ENCODE measurements at places on chromosomes 12 and 14.

DNA sequence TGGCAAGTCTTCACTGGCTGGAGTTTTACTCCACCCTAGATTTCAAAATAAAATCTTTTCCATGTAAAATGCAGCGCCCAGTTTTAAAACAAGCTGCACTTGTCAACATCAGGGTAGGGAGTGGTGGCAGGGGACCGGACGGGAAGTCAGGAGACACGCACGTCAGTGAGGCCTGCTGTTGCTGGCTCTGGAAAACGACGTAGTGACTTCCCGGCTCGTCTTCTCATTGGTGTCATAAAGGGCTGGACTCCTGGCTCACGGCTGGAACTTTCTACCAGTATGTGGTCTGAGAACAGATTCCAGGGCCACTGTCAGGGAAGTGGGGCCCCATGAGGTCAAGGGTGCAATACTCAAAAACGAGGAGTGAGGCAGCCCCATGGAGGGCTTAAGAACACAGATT is 64.2 kb upstream of the FOXN3 start:
- no peak for DNase-seq

- DNase-seq = no peak
Measured at GRCh38 chr14:95204705-95205104, 47.4 kb upstream of the DICER1 start.

GRCh38 chr14:87282266-87282665 is 710.7 kb downstream of the GALC start:
- DNase-seq = no peak

DNA sequence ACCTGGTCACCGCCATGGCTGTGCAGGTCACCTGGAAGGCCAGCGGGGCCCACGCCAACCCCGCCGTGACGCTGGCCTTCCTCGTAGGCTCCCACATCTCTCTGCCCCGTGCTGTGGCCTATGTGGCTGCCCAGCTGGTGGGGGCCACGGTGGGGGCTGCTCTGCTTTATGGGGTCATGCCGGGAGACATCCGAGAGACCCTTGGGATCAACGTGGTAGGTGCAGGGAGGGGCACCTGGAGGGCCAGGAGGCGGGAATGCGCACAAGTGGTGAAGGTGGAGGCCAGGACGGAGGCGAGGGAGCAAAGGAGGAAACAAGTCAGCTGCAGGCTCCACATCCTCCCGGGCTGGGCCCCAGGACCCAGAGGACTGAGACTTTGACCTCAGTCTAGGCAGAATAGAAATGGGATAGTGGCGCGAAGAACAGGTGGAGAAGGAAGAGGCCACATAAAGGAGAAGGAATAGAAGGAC is 649 bp downstream of the AQP6 start:
- DNase-seq = no peak

DNA sequence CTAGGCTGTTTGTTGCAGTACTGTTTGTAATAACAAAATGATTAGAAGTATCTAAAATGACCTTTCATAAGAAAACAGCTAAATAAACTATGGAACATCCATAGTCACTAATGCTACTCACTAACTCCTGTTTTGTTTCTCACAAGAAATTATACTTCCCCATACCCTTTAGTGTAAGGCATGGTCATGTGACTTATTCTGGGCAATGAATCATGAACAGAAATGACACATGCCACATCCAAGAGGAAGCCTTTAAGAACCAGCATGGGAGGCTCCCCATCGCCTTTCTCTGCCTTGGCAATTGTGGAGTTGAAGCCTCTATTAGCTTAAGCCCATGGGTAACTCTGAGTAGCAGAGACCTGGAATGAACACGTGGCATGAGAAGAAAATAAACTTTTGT is 49.3 kb downstream of the KSR2 start:
- DNase-seq = no peak

GRCh38 chr14:60323199-60323896 is 74.3 kb downstream of the PPM1A start:
- DNase-seq = no peak

GRCh38 chr12:57430112-57430930 is 522 bp downstream of the R3HDM2 start:
- DNase-seq = peak; percentile 46
